ENCODE measurements at places on chromosomes 2 and 18.

- H3K27me3 ChIP-seq = no peaks in the 10 kb centered on the region
- H3K4me3 ChIP-seq = peak overlapping the region; percentile 42
- DNase-seq = no peak
- H3K4me1 ChIP-seq = peaks cover 82% of the 10 kb centered on the region
Measured at GRCh38 chr2:197261808-197262226, 48.8 kb downstream of the ANKRD44 start.

- no peak overlapping the region for H3K27ac ChIP-seq
- no peaks in the 10 kb centered on the region for H3K36me3 ChIP-seq
- no peaks in the 10 kb centered on the region for H3K4me1 ChIP-seq
- no peak overlapping the region for H3K4me3 ChIP-seq
Measured at GRCh38 chr18:24515721-24516120, 55.3 kb downstream of the HRH4 start.

GRCh38 chr2:19505199-19506136 lies 147.0 kb upstream of the OSR1 start:
- H3K4me3 ChIP-seq = no peak overlapping the region
- H3K4me1 ChIP-seq = no peaks in the 10 kb centered on the region
- H3K27me3 ChIP-seq = peaks cover 39% of the 10 kb centered on the region
- no peaks in the 10 kb centered on the region for H3K36me3 ChIP-seq
- DNase-seq = no peak

- peaks cover 53% of the 10 kb centered on the region for H3K4me1 ChIP-seq
- peak overlapping the region; percentile 91 for H3K27ac ChIP-seq
- H3K36me3 ChIP-seq = peaks cover 4% of the 10 kb centered on the region
- H3K4me3 ChIP-seq = peak overlapping the region; percentile 41
Measured at GRCh38 chr2:201228271-201228911, 31.9 kb upstream of the CASP8 start.

DNA sequence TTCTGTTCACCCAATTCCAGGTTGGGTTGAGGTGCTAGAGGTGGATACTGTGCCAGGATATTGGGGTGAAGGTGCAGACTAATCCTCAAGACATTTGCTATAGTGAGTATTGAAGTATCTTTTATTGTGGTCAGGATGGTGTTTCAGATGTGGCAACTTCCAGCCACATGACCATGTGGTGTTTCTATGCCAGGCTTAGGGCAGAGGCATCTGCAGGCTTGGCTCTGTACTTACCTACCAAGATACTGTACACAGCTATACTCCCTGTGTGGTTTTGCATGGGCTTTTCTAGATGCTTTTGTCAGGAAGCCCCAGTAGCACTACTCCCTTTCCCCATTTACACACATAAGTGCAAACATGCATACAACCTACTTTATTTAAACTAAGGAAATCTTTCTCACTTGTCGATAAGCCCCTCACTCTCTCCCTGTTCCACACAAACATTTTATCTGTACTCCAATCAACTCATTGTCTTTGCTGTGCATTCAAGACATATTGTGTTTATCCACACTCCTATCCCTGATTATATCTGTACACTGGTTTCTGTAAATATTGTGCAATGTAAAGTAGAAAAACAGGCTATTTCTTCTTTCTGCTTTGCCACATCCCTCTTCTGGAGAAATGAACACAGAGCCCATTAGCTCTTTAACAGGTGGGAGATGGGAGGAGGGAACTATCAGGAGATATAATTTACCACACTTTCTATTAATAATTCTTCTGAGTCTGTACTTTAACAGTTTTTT lies 12.3 kb downstream of the ARL6IP6 start:
- peaks cover 9% of the 10 kb centered on the region for H3K36me3 ChIP-seq
- H3K4me3 ChIP-seq = no peak overlapping the region
- no peaks in the 10 kb centered on the region for H3K27me3 ChIP-seq
- DNase-seq = peak; percentile 36
- H3K27ac ChIP-seq = no peak overlapping the region
- peaks cover 23% of the 10 kb centered on the region for H3K4me1 ChIP-seq

GRCh38 chr2:9983401-9984216 lies 32.1 kb downstream of the GRHL1 start:
- DNase-seq = no peak
- no peak overlapping the region for H3K4me3 ChIP-seq
- peaks cover 14% of the 10 kb centered on the region for H3K4me1 ChIP-seq

DNA sequence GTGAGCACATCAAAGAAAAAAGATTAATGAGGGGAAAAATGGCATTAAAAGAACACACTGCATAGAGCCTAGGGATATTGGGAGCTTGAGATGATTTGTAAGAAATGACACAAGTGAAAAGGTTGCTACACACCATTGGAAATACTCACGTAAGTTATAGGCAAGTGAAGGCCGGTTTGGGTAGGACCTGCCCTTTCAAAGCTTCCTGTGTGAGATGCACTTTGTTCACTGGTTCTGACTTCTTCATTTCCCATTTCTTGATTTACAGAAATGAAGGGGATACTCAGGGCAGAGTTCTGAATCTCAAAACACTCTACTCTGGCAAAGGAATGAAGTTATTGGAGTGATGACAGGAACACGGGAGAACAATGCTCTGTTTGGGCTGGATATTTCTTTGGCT lies at the start of gene IL18RAP:
Gene IL18RAP, plus strand, starts transcription at position 251 of the 400 bp plus-strand sequence. Its CDS starts 118 bp downstream, at position 369.
- peaks cover 8% of the 10 kb centered on the region for H3K36me3 ChIP-seq
- no peak for DNase-seq
- H3K4me1 ChIP-seq = peaks cover 53% of the 10 kb centered on the region
- H3K27me3 ChIP-seq = no peaks in the 10 kb centered on the region

DNA sequence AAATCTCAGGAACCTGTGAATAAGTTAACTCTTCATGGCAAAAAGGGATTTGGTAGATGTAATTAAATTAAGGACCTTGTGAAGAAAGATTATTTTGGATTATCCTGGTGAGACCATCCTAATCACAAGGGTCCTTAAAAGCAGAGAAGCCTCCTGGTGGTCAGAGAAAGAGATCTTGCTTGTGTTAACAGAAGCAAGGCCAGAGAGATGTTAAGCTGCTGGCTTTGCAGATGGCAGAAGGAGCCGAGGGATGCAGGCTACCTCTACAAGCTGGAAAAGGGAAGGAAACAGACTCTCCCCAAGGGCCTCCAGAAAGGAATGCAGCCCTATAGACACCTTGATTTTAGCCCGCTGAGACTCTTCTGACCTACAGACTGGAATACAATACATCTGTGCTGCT lies 197.0 kb downstream of the STK39 start:
- H3K4me1 ChIP-seq = no peaks in the 10 kb centered on the region
- DNase-seq = no peak
- peaks cover 18% of the 10 kb centered on the region for H3K36me3 ChIP-seq

GRCh38 chr2:62870966-62871365 lies 165.5 kb downstream of the EHBP1 start:
- no peaks in the 10 kb centered on the region for H3K4me1 ChIP-seq
- no peaks in the 10 kb centered on the region for H3K27me3 ChIP-seq
- H3K27ac ChIP-seq = no peak overlapping the region

- no peak overlapping the region for H3K4me3 ChIP-seq
- no peak for DNase-seq
- no peaks in the 10 kb centered on the region for H3K36me3 ChIP-seq
- no peak overlapping the region for H3K27ac ChIP-seq
- H3K4me1 ChIP-seq = peaks cover 8% of the 10 kb centered on the region
Measured at GRCh38 chr2:203646266-203646864, 60.1 kb upstream of the CD28 start.

DNA sequence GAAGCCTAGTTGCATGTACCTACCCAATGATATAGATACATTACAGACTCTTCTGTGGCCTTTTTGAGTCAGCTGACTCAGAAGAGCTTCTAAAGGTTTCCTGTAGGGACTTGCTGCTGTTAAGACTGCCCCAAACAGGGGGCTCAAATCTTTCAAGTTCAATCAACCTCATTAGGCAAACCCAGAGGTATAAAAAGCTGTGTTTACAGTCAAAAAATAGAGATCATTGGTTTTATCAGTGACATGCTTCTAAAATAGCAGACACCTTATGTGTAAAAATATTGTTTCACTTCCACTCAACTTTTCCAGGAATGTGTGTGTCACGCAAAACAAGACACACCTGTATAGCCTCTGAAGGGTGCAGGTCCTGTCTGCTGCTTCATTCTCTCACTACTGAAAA lies 624.3 kb upstream of the FANCL start:
- DNase-seq = no peak
- H3K4me3 ChIP-seq = no peak overlapping the region
- no peaks in the 10 kb centered on the region for H3K36me3 ChIP-seq
- H3K27me3 ChIP-seq = peaks cover 15% of the 10 kb centered on the region
- H3K27ac ChIP-seq = no peak overlapping the region
- peaks cover 16% of the 10 kb centered on the region for H3K4me1 ChIP-seq

GRCh38 chr2:152068226-152068625 lies 30.6 kb downstream of the CACNB4 start:
- no peaks in the 10 kb centered on the region for H3K36me3 ChIP-seq
- no peaks in the 10 kb centered on the region for H3K4me1 ChIP-seq
- H3K4me3 ChIP-seq = no peak overlapping the region
- H3K27ac ChIP-seq = no peak overlapping the region
- peaks cover 8% of the 10 kb centered on the region for H3K27me3 ChIP-seq

All from activated naive CD8-positive, alpha-beta T cell treated with anti-CD3 and anti-CD28 coated beads for 36 hours (primary cell).